ENCODE measurements at places on chromosomes 16 and 17.
A peak's percentile ranks its signal among the peaks of the same experiment; 100 is the strongest.

DNA sequence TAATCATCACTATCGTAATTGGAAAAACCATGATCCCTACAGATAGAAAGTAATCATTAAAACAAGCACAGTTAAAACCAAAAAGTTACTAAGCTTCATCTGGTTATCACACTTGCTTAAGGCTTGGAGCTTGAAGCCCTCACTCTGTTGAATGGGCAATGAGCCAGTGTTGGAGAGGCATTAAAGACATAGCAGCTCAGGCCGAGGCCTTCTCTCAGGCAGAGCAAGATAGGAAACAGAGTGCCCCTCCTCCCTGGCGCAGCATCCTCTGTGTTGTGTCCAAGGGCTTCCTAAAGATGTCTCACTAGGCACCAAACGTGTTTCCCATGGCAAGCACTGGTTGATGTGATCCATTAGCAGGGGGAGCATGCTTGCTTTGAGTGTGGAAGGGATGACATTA, 34.9 kb upstream of the LGALS9 start:
- no peak for DNase-seq

GRCh38 chr16:47046726-47047523, 73.5 kb upstream of the DNAJA2 start:
- no peak for DNase-seq

- peak; percentile 48 for DNase-seq
These were observed 722 bp downstream of the CDC27 start for GRCh38 chr17:47188271-47188875.

- DNase-seq = peak; percentile 36
These were observed 31.3 kb downstream of the SPOP start for GRCh38 chr17:49646391-49647255.

DNA sequence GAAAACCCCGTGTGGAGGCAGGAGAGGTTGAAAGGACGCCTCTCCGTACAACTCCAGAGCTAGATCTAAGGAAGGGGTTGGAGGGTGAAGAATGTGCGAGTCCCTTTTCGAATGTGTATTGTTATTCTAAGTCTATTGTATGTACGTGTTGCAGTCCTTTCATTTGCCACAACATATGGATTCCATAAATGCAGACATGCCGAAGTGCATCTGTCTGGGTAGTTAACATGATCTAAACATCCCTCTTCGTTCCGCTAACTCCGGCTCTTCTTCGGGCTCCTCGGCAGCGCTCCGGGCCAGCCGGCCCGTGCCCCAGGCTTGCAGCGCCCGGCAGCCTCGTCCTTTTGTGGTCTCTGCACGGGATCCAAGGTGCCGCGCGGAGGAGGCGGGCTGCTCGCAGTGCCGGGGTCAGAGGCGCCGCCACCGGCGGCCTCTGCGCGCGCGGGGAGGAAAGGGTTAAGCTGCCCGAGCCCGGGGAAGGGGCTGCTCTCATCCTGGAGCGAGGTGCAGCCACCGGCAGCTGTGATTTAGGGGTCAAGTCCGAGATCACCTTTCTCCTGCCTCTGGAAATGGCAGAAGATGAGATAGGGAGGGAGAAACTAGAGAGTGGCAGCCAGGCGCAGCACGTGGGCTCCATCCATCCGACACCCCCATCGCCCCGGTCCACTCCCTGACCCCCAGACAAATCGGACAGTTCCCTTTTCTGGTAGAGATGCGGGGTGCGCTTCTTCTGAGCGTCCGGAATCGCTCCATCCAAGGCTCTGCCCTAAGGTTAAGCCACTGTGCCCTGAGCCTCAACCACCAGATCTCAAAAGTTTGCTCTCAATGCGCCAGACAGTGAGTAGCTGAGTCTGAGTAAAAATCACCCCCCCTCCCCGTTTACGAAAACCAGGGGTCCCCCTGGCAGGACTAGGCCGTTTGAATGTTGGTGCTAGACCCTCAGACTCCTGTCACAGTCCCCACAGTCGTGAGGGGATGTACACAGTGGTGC, 15.1 kb upstream of the ZFHX3 start:
- DNase-seq = no peak

DNA sequence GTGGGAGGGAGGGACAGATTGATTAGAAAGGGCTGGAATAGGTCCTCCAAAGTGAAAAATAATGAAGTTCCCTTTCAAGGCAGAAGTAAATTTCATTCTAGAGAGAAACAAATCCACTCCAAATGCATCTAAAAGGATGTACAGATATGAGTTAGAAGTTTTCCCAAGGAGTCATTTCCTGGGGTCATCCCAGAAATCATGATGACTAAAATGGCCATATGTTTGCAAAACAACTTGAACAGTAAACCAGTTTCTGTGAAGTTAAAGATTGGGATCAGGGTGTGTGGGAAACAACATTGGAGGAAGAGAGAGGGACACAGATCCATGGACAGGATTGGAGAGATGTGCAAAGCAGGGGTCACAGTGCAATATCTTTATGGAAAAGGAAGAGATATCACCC, 32.5 kb upstream of the ARHGAP44 start:
- DNase-seq = no peak

GRCh38 chr16:14419817-14420216, 210.2 kb downstream of the PARN start:
- peak; percentile 5 for DNase-seq

GRCh38 chr16:10562361-10562899, 18.0 kb downstream of the EMP2 start:
- DNase-seq = no peak

DNA sequence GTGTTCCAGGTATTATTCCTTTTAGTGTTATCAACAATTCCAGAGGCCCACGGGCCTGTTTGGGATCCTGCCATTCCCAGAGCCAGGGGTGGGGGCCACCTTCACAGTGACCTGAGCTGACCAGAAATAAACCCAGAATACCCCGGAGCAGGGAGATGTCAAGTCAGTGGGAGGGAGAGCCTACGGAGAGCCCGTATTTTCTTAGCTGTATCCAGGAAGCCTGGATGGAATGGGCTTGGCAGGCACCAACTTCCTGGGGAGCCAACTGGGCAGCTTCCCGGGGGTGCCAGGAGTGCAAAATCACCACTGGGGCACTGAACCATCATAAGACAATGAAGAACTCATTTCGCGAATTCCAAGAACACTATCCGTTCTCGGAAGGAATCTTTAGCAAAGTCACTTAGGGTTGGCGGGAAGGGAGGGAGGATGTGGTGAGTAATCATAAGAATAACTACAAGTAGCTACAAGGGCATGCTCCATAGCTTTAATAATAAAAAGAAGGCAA, 13.2 kb upstream of the MRTFB start:
- no peak for DNase-seq

DNA sequence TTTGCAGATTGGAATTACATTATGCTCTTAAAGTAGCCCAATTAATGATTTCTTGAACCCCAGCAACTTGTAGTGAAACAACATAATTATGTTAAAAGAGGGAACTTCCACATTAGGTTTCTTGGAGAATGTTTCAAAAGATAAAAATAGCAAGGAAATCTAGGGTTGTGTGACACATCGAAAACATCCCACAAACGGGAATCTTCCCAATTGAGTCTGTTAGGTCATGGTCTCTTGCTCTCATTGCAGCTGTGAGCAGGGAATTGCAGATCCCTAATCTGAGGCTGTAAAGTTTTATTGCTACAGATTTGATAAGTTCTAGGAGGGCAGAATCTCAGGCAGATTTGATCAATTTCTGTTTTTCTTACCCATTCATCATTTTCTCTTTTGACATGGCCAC, 6.7 kb upstream of the LPO start:
- peak; percentile 92 for DNase-seq

GRCh38 chr16:69037373-69038160, 67.9 kb upstream of the HAS3 start:
- DNase-seq = no peak

- no peak for DNase-seq
These were observed 66.5 kb upstream of the CDH5 start for GRCh38 chr16:66300037-66300436.

GRCh38 chr16:871562-872345, 71.2 kb upstream of the GNG13 start:
- DNase-seq = no peak

GRCh38 chr16:25914357-25914962, 222.7 kb downstream of the HS3ST4 start:
- no peak for DNase-seq

- DNase-seq = no peak
These were observed 3.7 kb upstream of the UNC13D start for GRCh38 chr17:75847614-75848522.

DNA sequence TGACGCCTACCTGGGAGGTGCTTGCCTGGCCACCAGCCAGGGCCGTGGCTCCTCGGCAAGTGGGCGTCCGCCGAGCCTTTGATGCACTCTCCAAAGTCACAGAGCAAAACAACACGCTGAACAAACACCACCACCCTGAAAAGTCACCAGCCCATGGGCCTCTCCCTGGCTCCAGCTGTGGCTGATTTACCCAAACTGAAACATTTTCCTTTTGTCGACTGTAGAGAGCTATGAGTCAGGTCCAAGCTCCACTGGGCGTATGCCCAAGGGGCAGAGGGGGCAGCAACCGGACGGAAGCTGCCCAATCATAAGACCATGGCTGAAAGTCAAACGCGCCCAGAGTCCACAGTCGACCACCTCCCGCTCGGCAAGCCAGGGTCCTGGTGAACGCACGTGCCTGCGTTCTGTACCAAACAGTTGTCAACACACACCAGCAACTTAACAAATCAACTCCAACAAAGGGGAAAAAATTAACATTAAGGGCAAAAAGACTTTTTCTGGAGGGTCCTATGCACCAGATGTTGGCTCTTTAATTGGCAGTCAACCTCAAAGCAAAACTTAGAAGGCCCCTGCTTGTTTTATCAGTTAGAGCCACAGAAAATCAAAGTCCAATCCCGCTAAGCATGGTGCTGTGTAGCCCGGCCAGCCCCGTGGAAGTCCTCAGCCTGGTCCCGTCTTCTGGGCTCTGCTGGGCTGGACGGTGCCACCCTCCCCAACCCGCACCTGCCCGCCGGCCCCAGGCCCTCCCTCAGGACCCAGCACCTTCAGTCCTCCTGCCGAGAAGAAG, 47.3 kb downstream of the TBC1D16 start:
- no peak for DNase-seq

- DNase-seq = no peak
These were observed 7.6 kb upstream of the CBFB start for GRCh38 chr16:67021321-67021720.

DNA sequence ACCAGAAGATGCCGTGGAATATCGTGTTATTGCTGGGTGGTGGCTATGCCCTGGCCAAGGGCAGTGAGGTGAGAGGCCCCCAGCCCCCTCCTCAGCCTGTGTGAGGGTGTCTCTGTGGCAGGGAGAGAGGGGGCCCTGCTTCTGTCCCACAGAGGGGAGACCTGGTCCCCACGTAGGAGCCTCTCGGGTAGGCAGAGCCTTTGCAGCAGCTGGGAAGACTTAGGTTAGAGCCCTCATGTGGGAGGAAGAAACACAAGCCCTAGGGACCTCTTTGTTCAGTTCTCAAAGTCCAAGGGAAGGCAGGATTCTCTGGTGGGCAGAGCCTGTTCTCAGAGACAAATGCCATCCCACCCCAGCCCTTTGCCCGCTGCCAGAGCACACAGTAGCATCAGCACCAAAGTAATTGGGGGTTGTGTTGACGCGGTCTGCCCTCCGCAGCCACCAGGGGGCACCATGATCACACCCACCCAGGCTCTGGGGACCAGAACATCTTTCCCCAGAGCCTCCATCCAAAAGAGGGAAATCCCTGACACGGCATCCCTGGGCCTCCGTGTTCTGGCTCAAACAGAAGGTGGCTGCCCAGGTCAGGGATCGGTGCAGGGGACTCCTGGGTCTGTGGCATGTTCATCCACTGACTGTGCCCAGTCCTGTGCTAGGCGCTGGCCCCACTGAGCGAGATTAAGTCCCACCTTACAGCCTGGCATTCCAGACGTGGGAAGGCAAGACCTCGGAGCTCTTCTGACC, 11.5 kb upstream of the FOXN1 start:
- peak; percentile 89 for DNase-seq

- peak; percentile 94 for DNase-seq
These were observed 58.3 kb downstream of the B9D1 start for GRCh38 chr17:19304209-19304608.

- DNase-seq = no peak
These were observed 15.4 kb upstream of the NUDT16L1 start for GRCh38 chr16:4677994-4678393.

- DNase-seq = no peak
These were observed 216.0 kb downstream of the ZNF423 start for GRCh38 chr16:49639739-49640431.

DNA sequence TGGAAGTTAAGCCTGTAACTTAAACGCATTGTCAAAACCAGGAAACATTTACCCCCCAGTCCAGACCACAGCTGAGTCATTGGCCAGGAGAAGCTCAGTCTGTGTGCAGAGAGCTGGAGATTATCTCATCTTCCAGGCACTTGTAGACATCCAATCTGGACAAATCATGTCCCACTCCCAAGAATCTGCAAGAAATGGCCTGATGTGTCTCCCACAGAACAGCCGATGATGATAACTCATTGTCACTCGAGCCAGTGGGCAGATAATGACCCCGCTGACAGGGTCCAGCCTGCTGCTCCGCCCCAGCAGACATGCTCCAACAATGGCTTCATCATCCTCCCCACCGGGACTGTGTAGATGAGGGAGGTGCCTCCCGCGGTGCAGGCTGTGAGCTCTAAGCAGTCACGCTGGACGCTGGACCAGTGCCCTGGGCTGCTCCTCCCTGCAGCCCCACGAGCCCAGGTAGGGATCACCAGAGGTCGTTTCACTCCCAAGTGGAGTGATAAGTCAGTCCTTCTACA, 322.5 kb downstream of the C16orf95 start:
- DNase-seq = no peak

GRCh38 chr17:75832652-75833400, 11.4 kb downstream of the UNC13D start:
- no peak for DNase-seq

- no peak for DNase-seq
These were observed 723.1 kb downstream of the CDH11 start for GRCh38 chr16:64398793-64399192.

DNA sequence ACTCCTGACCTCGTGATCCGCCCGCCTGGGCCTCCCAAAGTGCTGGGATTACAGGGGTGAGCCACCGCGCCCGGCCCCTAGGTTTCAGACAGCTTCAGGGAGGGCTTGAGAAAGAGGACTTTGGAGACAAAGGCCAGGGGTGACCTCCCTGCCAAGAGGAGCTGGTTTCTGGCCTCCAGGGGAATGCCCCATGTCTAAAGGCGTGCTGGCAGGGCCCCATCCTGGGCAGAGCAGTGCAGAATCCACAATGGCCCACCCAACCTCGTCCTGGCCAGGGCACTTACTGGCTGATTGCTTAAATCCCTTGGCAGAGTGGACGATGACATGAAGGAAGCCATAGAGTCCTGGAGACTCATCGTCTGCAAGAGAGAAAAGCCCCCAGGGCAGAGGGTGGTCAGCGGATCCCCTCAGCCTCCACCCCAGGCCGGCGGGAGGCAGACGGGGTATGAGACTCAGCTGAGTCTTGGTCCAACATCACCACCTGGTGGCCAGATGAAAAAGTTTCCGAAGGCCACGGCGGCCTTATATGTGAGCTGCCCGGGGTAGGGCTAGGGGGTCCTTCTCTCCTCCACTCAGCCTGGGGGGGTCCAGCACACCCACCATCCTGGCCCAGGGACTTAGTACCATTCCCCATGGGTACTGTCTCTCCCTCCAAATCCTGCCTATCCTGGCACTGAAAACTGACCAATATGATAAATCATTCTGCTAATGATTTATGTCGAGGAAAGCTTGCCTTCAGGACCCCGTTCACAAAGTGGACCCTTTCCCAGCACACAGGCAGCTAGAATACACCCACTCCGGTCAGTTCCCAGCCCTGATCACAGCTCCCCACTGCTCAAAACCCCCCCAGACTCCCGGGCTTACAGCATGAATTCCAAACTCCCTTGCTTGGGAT, 59.1 kb downstream of the TIMM22 start:
- DNase-seq = peak; percentile 65

GRCh38 chr16:4140652-4141051, 24.4 kb upstream of the ADCY9 start:
- no peak for DNase-seq

Measured in suppressor macrophage treated with lipopolysaccharide for 1 hour (primary cell).